ENCODE measurements at places on chromosomes 4 and X.

DNA sequence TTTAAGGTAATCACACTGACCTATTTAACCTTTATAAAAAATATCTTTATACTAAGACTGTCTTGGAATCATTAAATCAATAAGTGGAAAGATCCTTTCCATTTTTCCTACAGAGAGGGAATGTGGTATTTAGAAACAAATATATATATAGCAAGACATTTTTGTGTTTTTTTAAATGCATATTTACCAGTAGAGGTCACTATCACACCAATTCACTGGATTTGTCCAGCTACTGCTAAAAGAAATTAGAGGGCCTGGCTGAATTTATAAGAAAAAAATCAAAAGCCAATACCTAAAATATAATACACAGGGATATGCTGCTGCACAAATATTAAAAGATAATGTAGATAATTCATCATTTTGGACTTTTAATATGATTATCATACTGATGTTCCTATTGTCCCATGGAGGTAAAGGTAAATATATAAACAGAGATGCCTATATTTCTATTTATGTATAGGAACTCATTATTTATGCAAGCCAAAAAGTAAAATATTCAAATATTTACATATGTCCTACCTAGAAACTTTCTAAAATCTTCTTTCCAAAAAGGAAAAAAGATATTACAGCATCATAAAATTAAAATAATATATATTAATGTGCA lies 69.5 kb downstream of the PDE5A start:
- peaks cover 4% of the 10 kb centered on the region for H3K4me1 ChIP-seq
- no peak overlapping the region for H3K4me3 ChIP-seq
- no peaks in the 10 kb centered on the region for H3K27me3 ChIP-seq
- peaks cover 33% of the 10 kb centered on the region for H3K36me3 ChIP-seq
- H3K27ac ChIP-seq: no peak overlapping the region

DNA sequence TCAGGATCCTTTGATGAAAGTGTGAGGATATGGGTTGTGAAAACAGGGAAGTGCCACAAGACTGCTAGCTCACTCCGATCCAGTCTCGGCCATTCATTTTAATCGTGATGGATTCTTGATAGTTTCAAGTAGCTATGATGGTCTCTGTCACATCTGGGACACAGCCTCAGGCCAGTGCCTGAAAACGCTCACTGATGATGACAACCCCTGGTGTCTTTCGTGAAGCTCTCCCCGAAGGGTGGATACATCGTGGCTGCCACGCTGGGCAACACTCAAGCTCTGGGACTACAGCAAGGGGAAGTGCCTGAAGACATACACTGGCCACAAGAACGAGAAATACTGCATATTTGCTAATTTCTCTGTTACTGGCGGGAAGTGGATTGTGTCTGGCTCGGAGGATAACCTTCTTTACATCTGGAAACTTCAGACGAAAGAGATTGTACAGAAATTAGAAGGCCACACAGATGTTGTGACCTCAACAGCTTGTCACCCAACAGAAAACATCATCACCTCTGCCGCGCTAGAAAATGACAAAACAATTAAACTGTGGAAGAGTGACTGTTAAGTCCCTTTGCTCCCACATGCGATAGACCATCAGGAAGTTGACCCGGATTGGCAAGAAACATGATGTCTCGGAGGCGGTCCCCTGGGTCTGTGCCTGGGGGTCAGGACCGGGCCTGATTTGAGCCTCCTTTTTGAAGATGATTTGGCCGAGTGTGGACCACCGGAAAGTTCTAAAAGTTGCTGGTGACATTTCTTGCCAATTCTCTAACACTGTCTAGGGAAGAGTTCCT lies 22.2 kb downstream of the LIAS start:
- H3K27ac ChIP-seq: no peak overlapping the region
- DNase-seq: no peak
- no peaks in the 10 kb centered on the region for H3K36me3 ChIP-seq
- no peaks in the 10 kb centered on the region for H3K4me1 ChIP-seq

DNA sequence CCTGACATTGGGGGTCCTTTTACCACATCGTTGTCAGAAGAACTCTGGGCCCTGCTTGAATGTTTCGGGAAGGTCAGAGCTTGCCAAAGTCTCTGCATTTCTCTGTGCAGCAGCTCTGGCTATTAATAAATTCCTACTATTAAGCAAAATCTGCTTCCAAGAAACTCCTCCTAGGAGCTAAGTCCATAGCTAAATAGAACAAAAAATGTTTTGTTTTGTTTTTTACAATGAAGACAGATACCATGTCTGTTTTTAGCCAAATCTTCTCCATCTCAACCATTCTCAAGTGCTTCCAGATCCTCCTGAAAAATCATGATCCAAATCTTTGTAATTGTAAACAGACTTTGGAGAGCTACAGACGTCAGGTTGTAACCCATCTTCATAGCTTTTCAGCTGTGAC lies 161.6 kb downstream of the SPATA18 start:
- no peak overlapping the region for H3K4me3 ChIP-seq
- no peaks in the 10 kb centered on the region for H3K4me1 ChIP-seq
- DNase-seq: no peak

- H3K27ac ChIP-seq: no peak overlapping the region
- H3K4me1 ChIP-seq: no peaks in the 10 kb centered on the region
- peaks cover 54% of the 10 kb centered on the region for H3K36me3 ChIP-seq
Observed at GRCh38 chr4:102580463-102580842, 79.3 kb downstream of the NFKB1 start.

GRCh38 chr4:165874791-165875371 lies 1.8 kb downstream of the TLL1 start:
- H3K36me3 ChIP-seq: no peaks in the 10 kb centered on the region
- H3K4me1 ChIP-seq: peaks cover 30% of the 10 kb centered on the region
- H3K4me3 ChIP-seq: peak overlapping the region; percentile 49
- H3K27ac ChIP-seq: no peak overlapping the region

- H3K4me1 ChIP-seq: peaks cover 10% of the 10 kb centered on the region
- H3K27ac ChIP-seq: peak overlapping the region; percentile 99
- peak; percentile 23 for DNase-seq
- H3K36me3 ChIP-seq: no peaks in the 10 kb centered on the region
- peak overlapping the region; percentile 96 for H3K4me3 ChIP-seq
Observed at GRCh38 chrX:44871931-44872820, 812 bp upstream of the KDM6A start.

DNA sequence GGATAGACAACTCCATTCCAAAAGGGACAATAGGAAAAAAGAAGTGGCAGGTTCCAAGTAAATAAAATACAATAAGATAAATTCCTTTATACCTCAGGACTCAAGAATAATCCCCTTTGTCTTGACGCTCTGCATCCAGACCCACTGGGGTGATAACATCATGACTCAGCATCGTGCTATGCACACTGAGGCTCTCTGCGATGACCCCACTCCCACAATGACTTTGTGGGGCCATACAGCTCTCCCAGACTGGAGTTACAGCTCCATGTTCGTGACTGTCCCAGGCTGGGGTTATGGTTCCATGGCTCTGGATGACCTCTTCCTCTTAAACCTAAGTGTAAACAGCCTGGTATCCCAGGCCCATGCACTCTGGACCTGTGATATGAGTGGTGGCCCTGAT lies 254.5 kb upstream of the ADGRL3 start:
- no peak overlapping the region for H3K27ac ChIP-seq
- no peaks in the 10 kb centered on the region for H3K36me3 ChIP-seq
- H3K4me3 ChIP-seq: no peak overlapping the region
- no peaks in the 10 kb centered on the region for H3K27me3 ChIP-seq
- H3K4me1 ChIP-seq: no peaks in the 10 kb centered on the region

- no peaks in the 10 kb centered on the region for H3K27me3 ChIP-seq
- no peaks in the 10 kb centered on the region for H3K4me1 ChIP-seq
- H3K27ac ChIP-seq: no peak overlapping the region
- H3K4me3 ChIP-seq: no peak overlapping the region
Observed at GRCh38 chr4:166972071-166972470, 262.2 kb downstream of the SPOCK3 start.

GRCh38 chr4:112765317-112765974 lies 128.5 kb downstream of the LARP7 start:
- no peaks in the 10 kb centered on the region for H3K4me1 ChIP-seq
- no peaks in the 10 kb centered on the region for H3K36me3 ChIP-seq
- DNase-seq: no peak
- H3K4me3 ChIP-seq: no peak overlapping the region
- H3K27me3 ChIP-seq: no peaks in the 10 kb centered on the region
- no peak overlapping the region for H3K27ac ChIP-seq

GRCh38 chrX:134469486-134469885 lies 9.5 kb downstream of the HPRT1 start:
- DNase-seq: no peak
- no peaks in the 10 kb centered on the region for H3K27me3 ChIP-seq
- no peak overlapping the region for H3K4me3 ChIP-seq
- no peaks in the 10 kb centered on the region for H3K36me3 ChIP-seq
- H3K4me1 ChIP-seq: no peaks in the 10 kb centered on the region

- H3K27me3 ChIP-seq: no peaks in the 10 kb centered on the region
- H3K27ac ChIP-seq: no peak overlapping the region
- no peak overlapping the region for H3K4me3 ChIP-seq
- H3K36me3 ChIP-seq: no peaks in the 10 kb centered on the region
- no peaks in the 10 kb centered on the region for H3K4me1 ChIP-seq
- DNase-seq: no peak
Observed at GRCh38 chr4:84877051-84877833, 89.2 kb downstream of the WDFY3 start.

DNA sequence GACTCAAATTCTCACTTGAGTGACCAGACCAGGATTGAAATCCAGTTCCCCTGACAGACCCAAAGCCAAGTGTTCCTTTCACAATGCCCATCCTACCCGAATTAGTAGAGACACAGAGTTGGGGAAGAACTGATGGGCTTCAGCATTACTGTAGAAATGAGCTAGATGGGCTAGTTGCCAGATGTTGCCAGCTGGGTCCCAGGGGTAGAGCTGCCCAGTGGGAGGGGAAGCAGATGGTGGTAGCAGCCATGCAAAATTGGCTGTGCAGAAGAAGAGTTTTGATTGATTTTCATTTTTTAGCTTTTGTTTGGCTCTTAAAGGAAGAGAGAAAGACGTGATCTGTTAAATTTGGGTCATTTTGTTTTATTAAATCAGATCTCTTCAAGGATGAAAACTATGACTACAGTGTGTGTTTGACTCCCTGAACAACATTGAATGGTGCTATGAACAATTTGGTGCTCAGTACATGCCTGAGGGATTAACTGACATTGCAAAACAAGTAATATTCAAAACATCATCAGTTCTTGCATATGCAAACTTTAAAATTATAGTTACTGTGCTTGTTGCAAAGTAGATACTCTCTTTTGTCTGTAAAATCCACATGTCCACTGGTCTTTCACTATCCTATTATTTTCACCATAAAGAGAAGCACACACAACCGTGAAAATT lies 86.0 kb downstream of the PARM1 start:
- no peak for DNase-seq
- H3K27ac ChIP-seq: no peak overlapping the region
- H3K4me3 ChIP-seq: no peak overlapping the region
- H3K4me1 ChIP-seq: no peaks in the 10 kb centered on the region
- peaks cover 6% of the 10 kb centered on the region for H3K36me3 ChIP-seq
- no peaks in the 10 kb centered on the region for H3K27me3 ChIP-seq

DNA sequence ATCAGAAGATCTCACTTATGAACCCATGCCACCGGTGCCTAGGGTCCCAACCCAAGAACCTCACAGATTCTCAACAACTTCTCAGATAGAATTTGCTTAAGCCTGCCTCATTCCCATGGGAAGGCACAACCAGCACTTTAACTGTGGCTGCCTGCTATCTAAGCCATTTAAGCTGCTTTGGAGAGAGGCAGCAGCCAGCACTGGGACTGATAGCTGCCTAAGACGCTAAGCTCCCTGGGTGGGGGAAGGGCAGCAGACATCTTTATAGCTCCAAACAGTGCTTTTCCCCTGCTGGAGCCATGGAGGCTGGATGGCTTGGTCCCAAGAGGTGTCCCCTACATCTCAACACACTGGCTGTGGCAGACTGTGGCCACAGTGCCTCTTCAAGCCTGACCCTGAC lies 1268.6 kb downstream of the FAM133A start:
- DNase-seq: no peak
- H3K36me3 ChIP-seq: no peaks in the 10 kb centered on the region
- H3K27ac ChIP-seq: no peak overlapping the region
- H3K4me3 ChIP-seq: no peak overlapping the region
- no peaks in the 10 kb centered on the region for H3K27me3 ChIP-seq

DNA sequence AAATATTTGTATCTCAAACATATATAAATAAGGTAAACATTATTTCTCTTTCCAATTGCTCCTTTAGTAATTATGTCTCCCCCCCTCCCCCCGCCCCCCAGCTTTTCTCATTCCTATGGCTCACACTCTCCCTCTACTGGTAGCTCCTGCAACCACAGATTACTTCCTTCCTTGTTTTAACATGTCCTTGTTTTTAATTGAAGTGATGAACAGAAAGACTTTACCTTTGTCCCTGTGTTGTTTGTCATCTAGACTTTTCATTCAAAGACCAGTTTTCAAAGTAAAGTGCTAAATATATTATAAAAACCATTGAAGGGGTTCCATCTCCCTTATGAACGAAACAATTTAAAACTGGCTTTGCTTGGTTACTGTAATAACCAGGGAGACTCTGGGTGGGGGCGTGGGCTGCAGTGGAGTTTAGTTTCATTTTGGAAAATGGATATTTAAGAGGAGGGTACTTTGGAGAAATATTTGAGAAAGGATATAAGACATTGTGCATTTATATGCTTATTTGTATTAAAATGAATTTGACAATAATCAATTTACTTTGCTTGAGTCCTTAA lies 352.9 kb downstream of the RAPGEF2 start:
- H3K27me3 ChIP-seq: no peaks in the 10 kb centered on the region
- H3K36me3 ChIP-seq: no peaks in the 10 kb centered on the region
- no peaks in the 10 kb centered on the region for H3K4me1 ChIP-seq

GRCh38 chr4:132396636-132397035 lies 752.5 kb upstream of the PCDH10 start:
- H3K27ac ChIP-seq: no peak overlapping the region
- H3K4me1 ChIP-seq: no peaks in the 10 kb centered on the region
- H3K36me3 ChIP-seq: no peaks in the 10 kb centered on the region
- no peak for DNase-seq

DNA sequence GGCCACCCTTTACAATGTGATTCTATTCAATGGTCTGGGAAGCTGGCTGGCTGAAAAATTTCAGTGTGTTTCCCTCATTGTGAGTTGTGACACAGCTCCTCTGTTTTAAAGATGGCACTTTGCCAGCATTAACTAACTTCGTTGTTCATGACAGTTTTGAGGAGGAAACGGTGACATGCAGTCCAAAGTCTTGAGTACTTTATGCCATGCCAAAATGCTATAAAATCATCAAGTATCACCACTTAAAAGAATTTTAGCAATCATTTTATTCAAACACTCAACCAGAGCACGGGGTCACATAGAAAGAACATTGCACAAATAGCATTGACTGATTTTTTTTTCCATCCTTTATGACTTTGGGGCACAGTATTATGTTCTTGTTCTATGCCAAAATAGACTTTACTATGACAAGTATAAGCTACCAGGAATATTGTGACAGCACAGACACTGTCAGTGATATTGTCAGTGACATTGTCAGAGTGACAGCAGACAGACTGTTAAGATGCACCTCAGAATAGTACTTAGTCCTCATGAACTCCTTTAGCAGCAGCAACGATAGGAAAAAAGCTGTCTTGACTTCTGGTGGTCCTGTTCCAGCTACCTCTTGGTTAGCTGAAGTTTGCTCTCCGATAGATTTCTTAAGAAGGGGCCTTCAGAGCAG lies 46.7 kb downstream of the CXCL13 start:
- H3K4me3 ChIP-seq: no peak overlapping the region
- H3K27me3 ChIP-seq: no peaks in the 10 kb centered on the region
- no peaks in the 10 kb centered on the region for H3K36me3 ChIP-seq
